ENCODE measurements at places on chromosomes 4 and X.

DNA sequence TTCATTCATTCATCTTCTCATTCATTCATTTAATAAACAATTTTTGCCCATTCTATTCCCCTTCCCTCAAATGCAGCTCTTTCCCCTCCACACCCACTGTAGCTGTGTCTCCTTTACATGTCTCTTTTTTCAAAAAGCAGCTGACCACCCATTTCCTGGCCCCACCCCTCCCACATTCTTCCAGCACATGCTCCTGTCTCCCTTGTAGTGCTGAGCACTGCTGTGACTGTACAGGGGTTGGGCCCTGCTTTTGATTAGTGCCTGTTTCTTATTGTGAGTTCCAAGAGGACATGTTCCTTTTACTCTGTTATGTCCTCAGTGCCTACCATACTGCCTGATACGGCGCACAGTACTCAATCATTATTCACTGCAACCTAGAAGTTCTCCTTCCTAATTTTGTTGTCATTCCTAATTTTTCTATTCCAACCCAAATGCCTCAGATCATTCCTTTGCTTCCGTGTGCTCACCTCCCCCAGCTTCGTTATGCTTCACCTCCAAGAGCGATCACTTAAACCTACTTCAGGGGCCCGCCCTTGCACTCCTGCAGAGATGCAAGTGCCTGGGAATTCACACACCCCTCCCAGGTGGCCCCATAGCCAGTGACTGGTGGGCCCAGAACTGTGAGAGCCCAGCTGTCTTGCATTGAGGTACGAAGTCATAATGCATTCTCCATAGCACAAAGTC, 152.2 kb downstream of the STK32B start:
- DNase-seq: no peak

- no peak for DNase-seq
Measured at GRCh38 chr4:187380181-187380581, 615.4 kb upstream of the ZFP42 start.

GRCh38 chr4:164771088-164771487, 17.2 kb downstream of the SMIM31 start:
- DNase-seq: no peak

DNA sequence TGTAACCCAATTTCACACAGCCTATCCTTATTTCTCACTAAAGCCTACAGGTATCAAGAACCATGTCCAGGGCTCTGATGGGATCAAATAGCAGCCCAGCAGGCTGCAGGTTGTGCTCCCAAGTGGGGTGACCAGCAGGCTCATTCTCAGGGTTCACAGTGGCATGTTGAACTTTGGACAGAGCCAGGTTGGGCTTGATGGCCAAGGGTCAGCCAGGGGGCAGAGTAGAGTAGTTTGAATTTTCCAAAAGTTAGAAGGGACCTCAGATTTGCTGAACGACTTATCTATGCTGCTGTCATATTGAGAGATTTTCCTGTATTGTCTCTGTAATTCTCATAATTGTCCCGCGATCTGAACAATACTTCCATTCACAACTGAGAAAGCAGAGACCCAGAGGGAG, 310.8 kb upstream of the BOD1L1 start:
- no peak for DNase-seq

DNA sequence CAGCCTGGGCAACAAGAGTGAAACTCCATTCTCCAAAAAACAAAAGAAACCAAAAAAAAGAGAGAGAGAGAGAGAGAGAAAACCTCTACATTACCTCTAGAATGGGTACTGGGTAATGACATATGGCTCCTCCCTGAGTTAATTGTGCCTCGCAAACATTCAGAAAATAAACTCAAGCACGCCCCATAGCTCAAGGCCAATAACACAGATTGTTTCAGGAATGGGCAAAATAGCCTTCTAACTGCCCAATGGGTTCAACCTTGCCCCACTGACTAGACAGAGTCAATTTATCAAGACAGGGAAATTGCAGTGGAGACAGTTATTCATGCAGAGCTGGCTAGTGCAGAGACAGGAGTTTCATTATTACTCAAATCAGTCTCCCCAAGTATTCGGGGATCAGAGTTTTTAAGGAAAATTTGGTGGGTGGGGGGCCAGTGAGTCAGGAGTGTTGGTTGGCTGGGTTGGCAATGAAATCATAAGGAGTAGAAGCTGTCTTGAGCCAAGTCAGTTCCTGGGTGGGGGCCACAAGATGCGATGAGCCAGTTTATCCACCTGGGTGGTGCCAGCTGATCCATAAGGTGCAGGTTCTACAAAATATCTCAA, 25.1 kb downstream of the NIPAL1 start:
- DNase-seq: no peak

GRCh38 chr4:188697243-188697642, 558.0 kb downstream of the TRIML1 start:
- no peak for DNase-seq

All from stimulated activated CD4-positive, alpha-beta T cell treated with anti-CD3 and anti-CD28 coated beads, Interleukin-1b, Interleukin-23, amount 100 ng/mL, for 1 hour (primary cell).